ENCODE measurements at places on chromosomes 6 and 20.

DNA sequence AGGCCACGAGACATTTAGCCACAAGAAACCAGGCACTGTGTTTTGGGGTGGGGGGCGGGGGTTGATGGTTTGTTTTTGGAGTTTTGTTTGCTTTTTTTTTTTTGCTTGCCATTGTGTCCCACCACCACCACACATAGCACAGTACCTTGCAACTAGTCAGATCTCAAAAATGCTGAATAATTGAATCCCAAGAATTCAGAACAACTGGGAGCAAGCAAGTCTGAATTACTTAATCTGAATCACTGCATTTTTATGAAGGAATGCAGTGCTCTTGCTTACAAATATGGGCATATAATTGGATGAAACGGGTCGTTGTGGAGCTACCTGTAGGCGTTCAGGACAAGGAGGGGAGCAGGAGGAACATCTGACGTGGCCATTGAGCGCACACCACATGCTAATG lies 151.5 kb upstream of the CDYL start:
- DNase-seq, result no peak

DNA sequence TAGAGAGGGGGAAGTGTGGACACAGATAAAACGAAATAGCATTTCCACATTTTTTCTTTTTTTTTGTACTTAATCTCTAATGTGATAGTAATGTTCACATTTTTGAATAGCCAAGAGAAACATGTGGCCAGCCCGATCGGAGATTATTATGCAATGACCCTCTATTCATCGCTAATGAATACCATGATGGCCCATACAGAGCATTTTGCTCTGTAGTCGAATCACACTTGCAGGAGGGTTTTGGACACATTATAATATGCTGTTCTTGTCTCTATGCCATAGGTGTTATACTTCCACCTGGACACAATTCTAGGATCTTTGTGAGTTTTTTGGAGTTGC lies 60.1 kb downstream of the MTHFD1L start:
- DNase-seq, result no peak

DNA sequence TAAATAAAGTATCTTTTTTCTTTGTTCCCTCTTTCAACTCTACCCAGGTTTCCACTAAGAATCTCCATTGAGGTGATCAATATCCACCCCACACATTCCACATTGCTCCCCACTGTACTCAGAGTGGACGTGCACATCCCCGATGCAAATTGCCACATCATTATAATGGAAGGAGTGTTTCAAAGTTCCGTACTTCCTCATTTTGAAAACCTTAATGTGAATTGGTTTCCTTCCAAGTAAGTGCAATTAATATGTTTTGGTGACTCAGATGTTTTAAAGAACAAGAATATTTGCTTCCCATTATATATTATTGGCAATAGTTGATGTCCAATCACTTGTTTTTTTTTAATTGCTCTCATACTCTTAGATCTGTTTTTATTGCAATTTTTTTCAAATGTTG lies 463.6 kb downstream of the HACE1 start:
- DNase-seq, result no peak

- DNase-seq, result no peak
Measured at GRCh38 chr6:169811072-169811471, 59.6 kb downstream of the ERMARD start.

- DNase-seq, result no peak
Measured at GRCh38 chr6:29827579-29828470, at the start of gene HLA-G. Gene HLA-G (plus strand): TSS chr6:29827825. CDS start chr6:29827845, 20 bp downstream.

DNA sequence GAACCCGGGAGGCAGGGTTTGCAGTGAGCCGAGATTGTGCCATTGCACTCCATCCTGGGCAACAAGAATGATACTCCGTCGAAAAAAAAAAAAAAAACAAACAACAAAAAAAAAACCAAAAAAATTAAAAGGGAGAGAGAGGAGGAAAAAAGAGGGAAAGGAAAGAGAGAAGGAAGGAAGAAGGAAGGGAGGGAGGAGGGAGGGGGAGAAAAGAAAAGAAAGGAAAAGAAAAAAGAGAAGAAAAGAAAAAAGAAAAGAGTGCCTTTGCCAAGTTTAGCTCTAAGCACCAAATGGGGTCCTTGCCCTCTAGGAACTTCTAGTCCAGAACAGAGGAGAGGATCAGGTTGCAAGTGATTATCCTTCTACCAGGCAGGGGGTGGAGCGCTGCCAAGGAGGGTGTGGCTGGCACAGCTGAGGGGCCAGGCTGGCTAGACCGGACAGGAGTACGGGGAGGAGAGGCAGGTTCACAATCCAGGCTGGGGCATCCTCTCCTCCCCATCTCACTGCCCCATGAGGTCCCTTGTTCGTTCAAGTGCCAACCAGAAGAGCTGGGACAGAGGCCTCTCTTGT lies 19.1 kb downstream of the GNAS start:
- no peak for DNase-seq

All from spinal cord (tissue), 10 donors.